ENCODE measurements at places on chromosomes 5 and 9.

DNA sequence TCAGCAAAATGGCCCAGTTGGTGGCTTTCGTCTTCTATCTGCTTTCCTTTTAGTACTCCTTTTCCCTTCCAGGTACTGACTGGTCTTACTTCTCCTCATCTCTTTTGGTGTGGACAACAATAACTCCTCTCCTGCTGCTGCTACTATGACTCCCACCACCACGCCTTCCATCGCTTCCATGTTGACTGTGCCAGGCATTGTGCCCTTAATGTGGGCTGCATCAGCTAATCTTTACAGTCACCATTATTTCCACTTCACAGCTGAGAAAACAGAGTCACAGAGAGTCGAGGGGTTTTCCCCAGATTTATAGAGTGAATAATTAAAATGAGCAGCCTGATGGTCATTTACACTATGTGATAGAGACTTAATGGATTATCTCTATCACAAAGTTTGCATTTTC, 184.9 kb upstream of the IL12B start:
- no peak for DNase-seq

GRCh38 chr9:87040410-87041009, 93.2 kb upstream of the GAS1 start:
- DNase-seq, result no peak

DNA sequence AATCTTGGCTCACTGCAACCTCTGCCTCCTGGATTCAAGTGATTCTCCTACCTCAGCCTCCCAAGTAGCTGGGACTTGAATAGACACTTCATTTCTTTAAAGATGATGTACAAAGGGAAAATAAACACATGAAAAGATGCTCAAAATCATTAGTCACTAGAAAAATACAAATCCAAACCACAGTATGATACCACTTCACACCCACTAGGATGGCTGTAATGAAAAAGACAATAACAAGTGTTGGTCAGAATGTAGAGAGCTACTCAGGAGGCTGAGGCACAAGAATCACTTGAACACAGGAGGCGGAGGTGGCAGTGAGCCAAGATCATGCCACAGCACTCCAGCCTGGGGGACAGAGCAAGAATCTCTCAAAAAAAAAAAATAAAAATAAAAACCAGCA, 13.0 kb downstream of the F2RL2 start:
- no peak for DNase-seq

- DNase-seq, result peak; percentile 99
Observed at GRCh38 chr5:142644640-142645361, 41.1 kb downstream of the FGF1 start.

DNA sequence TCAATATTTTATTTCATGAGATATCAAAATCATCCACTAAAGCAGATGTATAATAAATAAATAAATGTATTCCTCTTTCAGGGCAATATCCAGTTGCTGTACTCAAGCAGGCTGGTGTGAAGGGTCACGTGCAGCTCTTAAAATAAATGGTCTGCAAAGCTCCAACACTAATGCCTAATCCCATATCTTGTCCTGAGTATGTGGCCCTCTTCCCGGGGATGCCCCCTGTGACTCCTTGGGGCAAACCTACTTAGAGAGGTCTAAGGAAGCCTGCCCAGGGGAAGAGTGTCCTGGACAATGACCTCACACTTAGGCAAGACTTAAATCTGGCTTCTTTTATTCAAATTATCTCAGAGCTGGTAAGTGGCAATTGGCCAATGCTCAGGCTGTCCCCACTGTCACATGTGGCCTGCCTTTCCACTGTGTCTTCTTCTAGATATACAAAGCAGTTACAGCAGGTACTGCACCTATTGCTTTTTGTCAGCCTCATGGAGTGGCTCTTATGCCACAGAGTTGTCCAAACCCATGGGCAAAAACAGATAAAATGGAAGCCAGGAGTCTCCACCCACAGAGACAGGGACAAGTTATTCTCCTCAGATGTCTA, 55.3 kb downstream of the SEMA5A start:
- DNase-seq, result no peak

DNA sequence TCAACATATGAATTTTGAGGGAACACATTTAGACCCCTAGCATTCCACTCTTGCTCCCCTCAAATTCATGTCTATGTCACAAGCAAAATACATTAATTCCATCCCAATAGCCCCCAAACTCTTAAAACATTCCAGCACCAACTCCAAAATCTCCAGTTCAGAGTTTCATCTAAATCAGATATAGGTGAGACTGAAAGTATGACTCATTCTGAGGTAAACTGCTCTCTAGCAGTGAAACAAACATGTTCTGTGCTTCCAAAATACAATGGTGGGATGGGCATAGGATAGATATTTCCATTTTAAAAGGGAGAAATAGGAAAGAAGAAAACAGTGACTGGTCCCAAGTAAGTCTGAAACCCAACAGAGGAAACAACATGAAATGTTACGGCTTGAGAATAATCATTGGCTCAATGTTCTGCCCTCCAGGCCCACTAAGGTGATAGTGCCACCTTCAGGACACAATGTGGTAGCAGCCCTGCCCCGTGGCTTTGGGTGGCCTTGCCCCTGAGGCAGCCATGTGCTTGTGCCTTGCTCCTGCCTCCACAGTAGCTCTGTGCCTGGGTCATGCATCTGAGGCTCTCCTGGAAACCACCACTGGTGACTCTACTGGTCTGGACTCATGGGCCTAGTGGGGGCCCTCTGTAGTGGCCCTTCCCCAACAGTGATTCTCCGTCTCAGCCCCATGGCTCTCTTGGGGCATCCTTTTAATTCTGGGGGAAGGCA, 36.4 kb upstream of the IPPK start:
- DNase-seq, result no peak

DNA sequence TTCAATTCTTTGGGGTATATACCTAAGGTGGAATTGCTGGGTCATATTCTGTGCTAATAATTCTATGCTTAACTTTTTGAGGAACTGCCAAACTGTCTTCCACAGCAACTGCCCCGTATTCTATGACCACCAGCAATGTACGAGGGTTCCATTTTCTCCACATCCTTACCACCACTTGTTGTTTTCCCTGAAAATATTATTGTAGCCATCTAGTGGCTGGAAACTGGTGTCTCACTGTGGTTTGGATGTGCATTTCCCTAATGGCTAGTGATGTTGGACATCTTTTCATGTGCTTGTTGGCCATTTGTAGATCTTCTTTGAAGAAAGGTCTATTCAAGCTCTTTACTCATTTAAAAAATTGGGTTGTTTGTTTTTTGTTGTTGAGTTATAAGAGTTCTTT, 30.7 kb downstream of the MSX2 start:
- DNase-seq, result no peak

- DNase-seq, result no peak
Observed at GRCh38 chr5:95892784-95893354, 68.8 kb downstream of the ELL2 start.

DNA sequence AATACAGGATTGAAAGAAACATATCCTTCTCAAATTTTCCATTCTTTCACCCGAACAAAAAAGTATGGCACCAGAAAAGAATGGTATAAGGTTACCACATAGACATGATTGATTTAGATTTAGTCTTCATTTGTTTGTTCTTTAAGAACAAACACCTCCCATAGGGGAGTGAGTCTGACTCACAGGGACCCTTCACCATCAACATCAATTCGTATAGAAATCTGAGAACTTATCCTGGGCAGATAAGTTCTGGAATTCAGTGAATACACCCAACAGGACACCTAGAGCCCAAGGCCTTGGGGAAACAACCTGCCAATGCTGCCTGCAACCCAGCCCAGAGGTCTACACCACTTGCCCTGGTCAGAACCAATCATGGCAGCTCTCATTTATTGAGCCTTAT, 46.2 kb downstream of the LHFPL2 start:
- DNase-seq, result no peak

DNA sequence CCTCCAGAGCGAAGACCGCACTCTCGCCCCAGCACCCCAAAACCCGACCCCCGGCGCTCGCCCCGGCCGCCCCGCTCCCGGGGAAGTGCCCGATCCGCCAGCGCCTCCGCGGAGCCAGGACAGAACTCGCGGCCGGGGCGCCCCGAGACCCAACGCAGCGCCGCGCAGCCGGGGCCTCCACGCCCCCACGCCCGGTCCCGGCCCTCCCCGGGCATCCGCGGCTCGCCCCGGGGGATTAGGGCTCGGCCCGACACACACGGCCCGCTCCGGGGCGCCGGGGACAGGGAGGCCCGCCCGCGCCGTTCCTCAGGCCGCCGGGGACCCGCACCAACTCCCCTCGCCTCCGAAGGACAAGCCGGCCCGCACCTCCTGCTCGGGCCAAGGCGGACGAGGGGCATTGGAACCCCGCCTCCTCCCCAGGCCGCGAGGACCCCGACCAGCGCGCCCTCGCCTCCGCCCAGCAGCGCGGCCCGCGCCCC, 544 bp downstream of the FNBP1 start:
- no peak for DNase-seq

GRCh38 chr5:168883281-168883741, 304.1 kb upstream of the PANK3 start:
- DNase-seq, result no peak

GRCh38 chr9:128081056-128081455, 13.0 kb downstream of the SLC25A25 start:
- peak; percentile 70 for DNase-seq

DNA sequence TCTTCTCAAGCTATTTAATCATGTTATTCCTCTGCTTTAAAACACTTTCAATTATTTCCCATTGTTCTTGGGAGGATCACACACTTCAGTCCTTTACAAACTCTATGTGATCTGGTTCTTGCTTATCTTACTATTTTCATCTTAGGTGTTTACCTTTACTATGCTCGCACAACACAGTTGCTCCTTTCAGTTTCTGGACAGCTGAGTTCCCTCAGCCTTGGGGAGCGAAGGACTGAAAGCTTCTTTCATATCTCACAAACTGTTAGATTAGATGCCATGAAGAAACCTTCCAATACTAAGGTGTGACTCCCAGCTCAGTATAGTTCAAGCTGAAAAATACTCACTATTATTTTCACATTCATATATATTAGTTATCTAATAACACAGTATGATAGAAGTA, 117.9 kb downstream of the CDC42SE2 start:
- no peak for DNase-seq

DNA sequence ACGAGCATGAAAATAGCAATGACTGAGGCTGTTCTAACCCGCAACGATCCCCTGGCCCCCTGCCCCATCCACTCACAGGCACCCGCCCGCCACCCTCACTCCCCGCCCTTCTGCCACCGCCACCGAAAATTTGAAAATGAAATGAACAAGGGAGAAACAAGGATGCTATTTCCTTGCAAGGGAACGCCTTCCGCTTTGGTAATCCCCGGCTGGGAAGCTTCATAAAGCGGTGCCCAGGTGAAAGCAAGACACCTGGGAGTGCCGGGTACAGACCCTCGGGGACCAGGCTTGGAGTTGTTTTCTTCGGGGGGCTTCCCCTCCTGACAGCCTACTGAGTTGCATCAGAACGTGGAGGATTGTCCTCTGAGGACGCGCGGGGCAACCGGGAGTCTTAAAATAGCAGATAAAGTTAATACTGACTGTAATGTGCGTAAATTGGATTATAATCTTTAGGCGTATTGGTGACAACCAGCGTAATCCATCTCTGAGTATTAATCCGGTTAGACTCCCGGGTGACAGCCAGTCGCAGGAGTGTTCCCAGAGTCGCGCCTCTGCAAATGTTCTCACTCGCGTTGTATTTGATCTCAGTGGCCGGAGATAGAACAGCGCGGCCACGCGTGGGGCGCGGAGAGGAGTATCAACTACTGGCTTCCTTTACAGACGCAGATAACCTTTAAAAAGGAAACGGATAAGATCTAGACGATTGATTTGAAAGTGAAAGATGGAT, 885 bp upstream of the MLLT3 start:
- DNase-seq, result no peak

DNA sequence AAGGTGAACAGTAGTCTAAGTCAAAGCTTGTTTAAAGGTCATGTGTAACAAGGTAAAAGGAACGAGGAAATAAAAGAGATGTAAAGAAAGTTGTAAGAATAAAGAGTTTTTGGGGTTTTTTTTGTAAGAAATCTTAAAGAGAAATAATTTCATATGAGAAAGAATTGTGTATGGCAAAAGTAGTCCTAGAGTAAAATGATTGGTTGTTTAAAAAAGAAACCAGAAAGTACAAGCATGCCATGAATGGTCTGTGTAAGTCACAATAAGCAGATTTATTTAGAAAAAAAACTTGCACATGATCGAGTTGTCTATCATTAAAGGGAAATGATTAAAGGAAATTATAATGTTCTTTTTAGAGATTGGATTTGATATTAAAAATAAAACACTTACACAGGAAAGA, 172.6 kb upstream of the TUSC1 start:
- no peak for DNase-seq

DNA sequence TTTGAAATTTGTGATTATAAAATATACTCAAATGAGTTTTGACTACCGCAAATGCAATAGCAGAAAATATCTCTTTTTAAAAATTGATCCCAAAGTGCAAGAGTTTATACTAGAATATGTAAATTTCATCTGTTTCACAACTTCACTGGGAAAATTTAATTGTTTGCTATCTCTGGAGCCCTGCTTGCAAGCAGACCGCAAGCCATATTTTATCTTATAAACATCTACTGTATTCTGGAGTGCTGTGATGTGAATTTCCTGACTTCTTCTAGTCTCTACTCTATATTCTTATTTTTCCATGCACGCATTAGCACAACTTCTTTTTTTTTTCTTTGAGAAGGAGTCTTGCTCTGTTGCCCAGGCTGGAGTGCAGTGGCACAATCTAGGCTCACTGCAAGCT, 98.7 kb downstream of the DROSHA start:
- DNase-seq, result no peak

- no peak for DNase-seq
Observed at GRCh38 chr5:170334626-170335025, 37.0 kb upstream of the LCP2 start.

DNA sequence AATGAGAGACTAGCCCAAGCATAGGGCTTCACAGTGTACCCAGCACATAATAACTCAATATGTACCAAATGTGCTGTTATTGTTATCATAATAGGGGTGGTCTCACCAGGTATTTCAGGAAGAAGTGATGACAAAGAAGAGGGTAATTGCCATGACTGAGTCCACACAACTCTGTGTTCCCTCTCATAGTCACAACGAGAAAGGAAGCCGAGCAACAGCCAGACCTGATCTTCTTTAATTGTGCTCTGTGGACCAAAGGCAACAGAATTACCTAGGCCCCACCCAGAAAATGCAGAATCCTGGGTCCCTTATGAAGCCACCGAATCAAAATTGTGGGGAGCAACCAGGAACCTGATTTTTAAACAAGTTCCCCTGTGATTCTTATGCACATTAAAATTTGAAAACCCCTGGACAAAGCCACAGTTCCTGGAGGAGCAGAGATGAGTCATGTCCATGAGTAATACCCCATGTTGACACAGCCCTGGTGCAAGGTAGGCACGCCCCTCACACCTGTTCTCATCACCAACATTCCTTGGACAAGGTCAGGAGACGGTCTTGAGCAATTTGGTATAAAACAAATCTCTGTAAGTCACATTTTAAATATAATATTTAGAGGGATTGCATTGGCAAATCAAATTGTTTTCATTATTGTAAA, 5.2 kb downstream of the FGF1 start:
- no peak for DNase-seq
